ENCODE measurements at places on chromosomes 1 and 21.

- no peak for DNase-seq
These were observed 1.9 kb downstream of the BTBD19 start for GRCh38 chr1:44810101-44810761.

GRCh38 chr1:203722909-203723308 is 42.1 kb upstream of the LAX1 start:
- no peak for DNase-seq

- DNase-seq = no peak
These were observed 57.0 kb downstream of the VPS26C start for GRCh38 chr21:37210130-37210529.

GRCh38 chr1:219041141-219041540 is 132.5 kb upstream of the LYPLAL1 start:
- no peak for DNase-seq

GRCh38 chr1:118143121-118143520 is 41.9 kb downstream of the SPAG17 start:
- DNase-seq = no peak

GRCh38 chr1:54227091-54227602 is 27.2 kb downstream of the MRPL37 start:
- no peak for DNase-seq

GRCh38 chr1:117673405-117673804 is 67.6 kb downstream of the TENT5C start:
- DNase-seq = no peak
